ENCODE measurements at places on chromosomes 6 and 20. TPM values are rescaled to one million over a fixed set of nuclear protein-coding genes. Genes with fewer than 3 reads are reported as not detected.

- H3K36me3 ChIP-seq = no peaks in the 10 kb centered on the region
- no peaks in the 10 kb centered on the region for H3K4me1 ChIP-seq
- no peaks in the 10 kb centered on the region for H3K27me3 ChIP-seq
- no peak for DNase-seq
These were observed 284.7 kb upstream of the CITED2 start for GRCh38 chr6:139659196-139659595.

- no peak overlapping the region for H3K4me3 ChIP-seq
- H3K27me3 ChIP-seq = no peaks in the 10 kb centered on the region
- no peak overlapping the region for H3K27ac ChIP-seq
- peak; percentile 44 for DNase-seq
- H3K4me1 ChIP-seq = peaks cover 16% of the 10 kb centered on the region
- peaks cover 5% of the 10 kb centered on the region for H3K36me3 ChIP-seq
These were observed 8.1 kb upstream of the CSE1L start for GRCh38 chr20:49037962-49038387.

GRCh38 chr6:71466362-71466761 is 177.8 kb downstream of the OGFRL1 start:
- no peak overlapping the region for H3K4me3 ChIP-seq
- H3K27ac ChIP-seq = no peak overlapping the region
- H3K36me3 ChIP-seq = no peaks in the 10 kb centered on the region
- H3K4me1 ChIP-seq = no peaks in the 10 kb centered on the region

Gene MOXD1
- total RNA-seq = not detected

Gene MAS1
- not detected for total RNA-seq

Measured in activated CD4-positive, alpha-beta memory T cell treated with anti-CD3 and anti-CD28 coated beads for 36 hours (primary cell).